Posterior vena cava (tissue), 2 donors: ENCODE measurements at places on chromosomes 5 and 9. TPM values are rescaled to one million over a fixed set of nuclear protein-coding genes. Genes with fewer than 3 reads are reported as not detected.

GRCh38 chr5:126100767-126101166 lies 322.4 kb upstream of the GRAMD2B start:
- no peak for DNase-seq

GRCh38 chr5:120449501-120449900 lies 14.6 kb upstream of the PRR16 start:
- DNase-seq = no peak

SEMA6A gene
- 24.9 TPM for total RNA-seq

MYOZ3 gene
- 1.3 TPM for total RNA-seq

GRXCR2 gene
- not detected for total RNA-seq

- DNase-seq = no peak
Measured at GRCh38 chr9:130159915-130160670, 12.1 kb upstream of the NCS1 start.

VCAN gene
- total RNA-seq = 453 TPM

TNC gene
- total RNA-seq = 1,005 TPM

DNA sequence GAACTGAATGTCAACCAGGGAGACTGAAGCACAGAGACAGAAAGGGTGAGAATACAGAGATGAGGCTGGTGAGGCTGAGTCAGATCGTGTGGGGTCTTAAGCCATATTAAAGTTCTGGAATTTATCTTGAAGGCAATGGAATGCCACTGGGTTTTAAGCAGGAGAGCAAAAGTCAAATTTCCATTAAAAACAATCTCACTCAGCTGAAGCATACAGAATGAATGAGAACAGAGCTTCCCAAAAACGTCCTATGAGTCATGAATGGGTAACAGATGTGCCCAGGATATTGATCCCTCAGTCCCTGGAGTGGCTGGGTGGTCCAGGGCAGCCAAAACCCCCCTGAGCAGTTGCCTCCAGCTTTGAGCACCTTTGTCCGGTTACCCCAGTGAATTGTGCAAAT lies 44.9 kb downstream of the PFDN1 start:
- no peak for DNase-seq

DNA sequence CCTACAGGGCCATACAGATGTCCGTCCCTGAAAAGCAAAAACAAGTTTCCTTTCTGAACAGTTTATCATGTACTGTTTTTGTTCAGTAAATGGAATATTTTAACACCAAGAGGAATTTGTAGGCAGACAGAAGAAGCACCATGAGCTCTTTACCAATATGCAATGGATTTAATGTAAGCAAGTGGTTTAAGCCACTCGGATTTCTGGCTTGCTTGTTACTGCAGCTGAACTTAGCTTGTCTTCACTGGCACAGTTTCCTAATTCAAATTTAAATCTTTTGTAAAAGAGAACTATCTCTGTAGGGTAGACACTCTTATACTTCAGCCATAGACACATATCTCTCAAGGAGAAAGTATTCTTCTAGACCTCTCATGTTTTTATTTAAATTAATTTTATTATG lies 12.7 kb upstream of the EBF1 start:
- no peak for DNase-seq

DNA sequence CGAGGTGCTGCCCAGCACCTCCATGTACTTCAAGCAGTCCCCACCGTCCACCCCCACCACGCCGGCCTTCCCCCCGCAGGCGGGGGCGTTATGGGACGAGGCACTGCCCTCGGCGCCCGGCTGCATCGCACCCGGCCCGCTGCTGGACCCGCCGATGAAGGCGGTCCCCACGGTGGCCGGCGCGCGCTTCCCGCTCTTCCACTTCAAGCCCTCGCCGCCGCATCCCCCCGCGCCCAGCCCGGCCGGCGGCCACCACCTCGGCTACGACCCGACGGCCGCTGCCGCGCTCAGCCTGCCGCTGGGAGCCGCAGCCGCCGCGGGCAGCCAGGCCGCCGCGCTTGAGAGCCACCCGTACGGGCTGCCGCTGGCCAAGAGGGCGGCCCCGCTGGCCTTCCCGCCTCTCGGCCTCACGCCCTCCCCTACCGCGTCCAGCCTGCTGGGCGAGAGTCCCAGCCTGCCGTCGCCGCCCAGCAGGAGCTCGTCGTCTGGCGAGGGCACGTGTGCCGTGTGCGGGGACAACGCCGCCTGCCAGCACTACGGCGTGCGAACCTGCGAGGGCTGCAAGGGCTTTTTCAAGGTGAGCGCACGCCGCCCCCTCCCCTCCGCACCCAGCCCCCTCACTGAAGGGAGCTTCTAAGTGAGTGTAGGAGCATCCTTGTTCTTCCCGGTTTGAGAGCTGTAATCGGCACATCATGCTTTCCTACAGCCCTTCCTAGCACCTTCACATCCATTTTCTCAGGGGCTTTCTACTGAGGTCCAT lies 6.9 kb downstream of the NR4A3 start:
- no peak for DNase-seq

SLC1A1 gene
- 2.5 TPM for total RNA-seq

HTR1A gene
- total RNA-seq = not detected

- DNase-seq = no peak
Measured at GRCh38 chr5:133683646-133684596, 71.6 kb upstream of the FSTL4 start.

GRCh38 chr5:123438244-123438643 lies 15.0 kb upstream of the CEP120 start:
- no peak for DNase-seq

GRCh38 chr5:2711446-2712425 lies 39.7 kb downstream of the IRX2 start:
- no peak for DNase-seq

DNA sequence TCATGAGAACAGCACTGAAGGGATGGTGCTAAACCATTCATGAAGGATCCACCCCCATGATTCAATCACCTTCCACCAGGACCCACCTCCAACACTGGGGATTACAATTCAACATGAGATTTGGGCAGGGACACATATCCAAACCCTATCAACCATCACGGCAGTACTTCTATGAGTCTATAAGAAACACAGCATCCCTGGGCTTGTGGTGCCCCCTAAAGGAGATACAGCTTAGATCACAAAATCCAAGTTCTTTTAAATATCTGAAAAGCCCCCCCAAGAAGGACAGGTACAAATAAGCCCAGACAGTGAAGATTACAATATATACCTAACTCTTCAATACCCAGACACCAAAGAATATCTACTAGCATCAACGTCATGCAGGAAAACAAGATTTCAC lies 233.7 kb upstream of the ADRA1B start:
- no peak for DNase-seq

DNA sequence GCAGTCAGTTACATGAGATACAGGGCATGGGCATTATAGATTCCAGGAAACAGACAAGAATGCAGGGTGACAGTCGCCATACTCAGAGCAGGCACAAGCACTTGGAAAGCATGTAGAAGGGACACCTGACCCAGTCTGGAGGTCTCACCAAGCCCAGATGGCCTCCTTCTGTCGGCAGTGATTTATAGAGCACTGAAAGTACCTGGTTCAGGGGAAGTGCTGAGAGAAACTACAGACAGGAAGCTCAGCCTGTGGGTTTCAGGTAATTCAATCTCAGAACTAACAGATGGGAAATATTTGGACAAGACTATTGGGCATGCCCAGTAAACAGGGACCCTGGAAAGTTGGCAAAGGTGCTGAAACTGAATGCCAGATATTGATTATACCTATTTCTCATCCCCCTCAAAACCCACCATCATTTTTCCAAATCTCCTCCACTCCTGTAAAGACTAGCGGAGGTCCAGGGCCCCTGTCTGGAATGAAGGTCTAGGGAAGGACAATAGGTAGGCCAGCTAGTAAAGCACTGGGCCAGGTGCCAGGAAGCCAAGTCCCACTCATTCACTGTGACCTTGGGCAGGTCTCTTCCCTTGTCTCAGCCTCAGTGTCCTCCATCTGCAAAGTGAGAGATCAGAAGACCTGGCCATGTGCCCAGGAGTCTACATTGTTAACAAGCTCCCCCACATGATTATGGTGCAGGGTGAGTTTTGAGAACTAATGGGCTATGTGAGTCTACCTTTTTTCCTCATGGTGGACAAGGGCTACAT lies 26.9 kb downstream of the KLHL3 start:
- DNase-seq = no peak

- DNase-seq = no peak
Measured at GRCh38 chr5:74765201-74765600, 1.7 kb downstream of the GFM2 start.

GPR150 gene
- 0.23 TPM for total RNA-seq

GRCh38 chr5:110561510-110561909 lies 165.0 kb downstream of the TMEM232 start:
- no peak for DNase-seq

GRCh38 chr9:112332977-112333638 lies at the start of gene PTBP3:
TSS of gene PTBP3 (minus strand) at chr9:112333619. CDS start at chr9:112297865, 35,754 bp downstream.
- DNase-seq = peak; percentile 94

PCDH1 gene
- 36.7 TPM for total RNA-seq

CTXN3 gene
- not detected for total RNA-seq

GRCh38 chr5:10989577-10990263 lies 228.7 kb upstream of the DAP start:
- no peak for DNase-seq

GRCh38 chr9:92592946-92593861 lies 57.4 kb upstream of the ECM2 start:
- DNase-seq = no peak

CDKN2B gene
- 7.1 TPM for total RNA-seq

AMBP gene
- not detected for total RNA-seq

C9orf153 gene
- total RNA-seq = 0.28 TPM

DNA sequence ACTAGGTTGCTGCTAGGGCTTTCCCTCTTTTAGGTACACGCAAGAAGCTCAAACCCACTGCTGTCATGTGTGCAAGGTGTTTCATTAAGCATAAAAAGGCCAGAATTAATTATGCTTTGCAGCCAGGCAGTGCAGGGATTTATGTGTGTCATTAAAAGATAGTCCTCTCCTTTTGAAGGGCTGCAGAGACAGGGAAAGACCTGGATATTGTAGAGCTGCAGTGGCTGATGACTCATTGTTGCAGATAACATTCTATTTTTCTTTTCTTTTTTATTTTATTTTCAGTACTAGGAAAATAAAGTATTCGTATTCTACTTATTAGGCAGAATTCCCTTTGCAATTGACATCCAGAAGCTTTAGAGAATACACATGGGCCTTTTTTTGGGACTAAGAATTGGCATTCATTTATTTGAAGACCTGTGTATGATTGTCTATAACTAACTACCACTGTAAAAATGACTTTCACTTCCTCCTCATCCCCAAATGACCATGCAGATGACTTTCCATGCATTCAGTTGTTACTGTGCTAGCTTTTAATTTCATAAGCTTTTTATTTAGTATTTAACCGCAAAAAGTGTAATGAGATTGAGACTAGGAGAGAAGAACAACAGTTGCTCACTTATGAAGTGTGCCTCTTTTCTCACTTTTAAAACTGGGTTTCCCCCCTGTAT lies 113.0 kb downstream of the PAM start:
- no peak for DNase-seq

ISL1 gene
- total RNA-seq = not detected

GPX3 gene
- total RNA-seq = 993 TPM

PIP5K1B gene
- total RNA-seq = 2.7 TPM

DNA sequence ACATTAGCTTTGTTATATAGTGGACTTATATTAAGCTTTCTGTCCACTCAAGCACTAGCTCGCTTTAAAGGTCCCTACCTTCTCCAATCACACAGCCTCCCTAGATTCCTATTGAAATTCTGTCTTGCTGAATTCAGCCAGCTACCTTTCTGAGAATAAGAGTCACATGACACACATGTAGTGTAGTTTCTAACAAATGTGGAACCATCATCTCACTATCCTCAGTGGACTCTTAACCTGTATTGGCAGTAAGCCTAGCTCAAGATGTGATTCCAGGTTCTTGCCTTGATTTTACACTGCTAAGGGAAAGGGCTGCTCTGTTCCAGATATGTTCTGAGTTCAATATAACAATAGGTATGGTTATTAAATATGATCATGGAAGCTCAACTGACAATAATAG lies 11.4 kb downstream of the FAM219A start:
- DNase-seq = no peak

GRCh38 chr9:133148199-133149129 lies 15.2 kb downstream of the GBGT1 start:
- peak; percentile 91 for DNase-seq

SYK gene
- total RNA-seq = 19.5 TPM

GRCh38 chr9:116323571-116323970 lies 170.0 kb downstream of the PAPPA start:
- DNase-seq = no peak

DNA sequence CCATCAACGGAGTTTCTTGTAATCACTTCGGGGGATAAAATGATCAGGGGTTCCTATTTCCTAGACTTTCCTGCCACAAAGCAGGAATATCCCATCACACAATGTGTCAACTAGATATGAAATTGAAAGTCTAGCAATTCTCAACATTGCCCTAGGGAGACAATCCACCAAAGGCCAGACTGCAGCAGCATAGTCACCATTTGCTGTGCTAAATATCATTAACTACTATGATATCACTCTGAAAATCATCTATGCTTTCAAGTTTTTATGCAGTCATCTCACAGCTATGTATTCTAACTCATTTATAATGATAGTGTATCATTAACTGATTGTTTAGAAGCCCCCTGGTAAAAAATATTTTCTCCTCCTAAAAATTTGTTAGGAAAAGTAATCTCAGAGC lies 342.6 kb upstream of the CDH6 start:
- no peak for DNase-seq

GRCh38 chr5:82375488-82376244 lies 97.5 kb upstream of the RPS23 start:
- no peak for DNase-seq

DNA sequence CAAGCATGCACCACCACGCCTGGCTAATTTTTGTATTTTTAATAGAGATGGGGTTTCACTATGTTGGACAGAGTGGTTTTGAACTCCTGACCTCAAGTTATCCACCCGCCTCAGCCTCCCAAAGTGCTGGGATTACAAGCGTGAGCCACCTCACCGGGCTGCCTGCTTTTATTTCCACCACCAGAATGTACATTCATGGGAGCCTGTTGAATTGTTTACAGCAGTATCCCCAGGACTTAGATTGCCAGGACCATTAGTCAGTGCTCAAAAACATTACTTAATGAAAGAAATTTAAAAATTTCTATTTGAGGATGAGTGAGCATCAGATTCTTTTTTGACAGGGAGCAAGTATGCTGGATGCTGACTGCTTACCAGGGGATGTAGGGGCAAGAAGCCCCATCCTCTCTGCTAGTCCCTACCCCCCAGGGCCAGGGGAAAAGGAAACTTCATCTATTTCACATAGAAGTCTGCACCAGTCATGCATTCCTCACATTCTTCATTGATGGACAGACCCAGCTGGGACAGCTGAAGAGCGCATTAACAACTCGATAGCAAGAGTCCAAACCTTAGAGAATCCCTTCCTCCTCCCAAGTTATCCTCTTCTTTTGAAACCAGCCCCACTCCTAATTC lies 10.3 kb upstream of the RGMB start:
- DNase-seq = no peak

DNA sequence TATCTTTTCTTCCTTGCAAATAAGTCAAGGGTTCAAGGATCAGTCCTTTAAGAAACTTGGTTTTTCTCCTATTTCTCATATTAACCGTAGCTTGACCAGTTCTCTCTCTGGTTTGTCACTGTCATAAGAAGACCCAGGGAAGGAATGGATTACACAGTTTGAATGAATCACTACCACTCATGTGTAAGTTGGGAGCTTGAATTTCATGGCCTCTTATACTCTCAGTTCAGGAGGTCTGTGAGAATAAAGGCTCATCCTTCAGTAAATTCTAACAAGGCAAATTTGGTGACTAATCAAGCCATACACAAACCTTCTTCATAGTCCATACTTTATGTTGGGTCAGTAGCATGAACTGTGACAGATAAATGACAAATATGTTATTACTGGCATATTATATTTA lies 323.1 kb upstream of the ACTBL2 start:
- DNase-seq = no peak

- no peak for DNase-seq
Measured at GRCh38 chr9:7325995-7326394, 473.6 kb downstream of the DMAC1 start.
